Activated CD4-positive, alpha-beta T cell treated with anti-CD3 and anti-CD28 coated beads, Interleukin-10, Interleukin-2, amounts not matched to agents 100 ng/mL and 50 ng/mL, durations not matched to agents 16 hours and 8 hours (primary cell): ENCODE measurements at places on chromosomes 1 and 21.

DNA sequence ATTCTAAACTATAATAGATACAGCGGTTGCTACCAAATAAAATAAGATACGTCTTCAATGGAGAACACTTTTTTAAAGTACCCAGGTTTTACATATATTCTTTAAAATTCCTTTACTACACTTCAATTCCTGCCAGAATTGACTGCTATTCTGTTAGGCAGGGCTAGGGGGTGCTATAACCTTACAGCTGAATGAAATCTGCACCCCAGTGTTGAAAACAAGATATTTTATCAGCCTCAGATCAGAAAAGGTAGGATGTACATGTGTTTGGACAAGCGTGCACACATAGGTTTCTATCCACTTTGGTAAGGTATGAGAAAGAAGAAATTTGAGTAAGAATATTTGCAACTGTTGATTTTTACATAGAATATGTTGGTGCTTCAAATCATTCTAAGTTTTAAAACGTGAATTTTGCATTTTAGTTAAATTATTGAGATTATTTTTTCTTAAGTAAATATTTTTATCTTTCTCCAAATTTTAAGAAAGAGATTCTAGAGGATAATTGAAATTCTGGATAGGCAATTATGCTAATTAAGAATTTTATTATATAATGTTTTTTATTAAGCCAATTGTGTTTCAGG, 490.8 kb upstream of the ADGRL4 start:
- peak; percentile 35 for DNase-seq

DNA sequence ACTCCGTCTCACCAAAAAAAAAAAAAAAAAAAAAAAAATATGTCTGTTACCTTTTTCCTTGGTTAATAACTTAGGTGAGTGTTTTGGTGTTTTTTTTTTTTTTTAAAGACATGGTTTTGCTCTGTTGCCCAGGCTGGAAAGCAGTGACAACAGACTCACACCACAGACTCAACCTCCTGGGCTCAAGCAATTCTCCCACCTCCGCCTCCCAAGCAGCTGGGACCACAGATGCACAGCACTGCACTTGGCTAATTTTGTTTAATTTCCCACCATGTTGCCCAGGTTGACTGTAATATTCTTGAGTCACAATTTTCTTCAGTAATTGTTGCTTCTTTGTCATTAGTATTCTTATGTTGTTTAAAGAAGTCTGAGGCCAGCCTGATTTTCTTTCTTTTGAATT, 149.2 kb upstream of the SYT6 start:
- no peak for DNase-seq

- DNase-seq, result no peak
Measured at GRCh38 chr1:25565626-25566025, 22.2 kb downstream of the LDLRAP1 start.

GRCh38 chr1:50419192-50419906, 3.9 kb downstream of the DMRTA2 start:
- no peak for DNase-seq

- no peak for DNase-seq
Measured at GRCh38 chr1:174719194-174719593, 271.4 kb downstream of the GPR52 start.

DNA sequence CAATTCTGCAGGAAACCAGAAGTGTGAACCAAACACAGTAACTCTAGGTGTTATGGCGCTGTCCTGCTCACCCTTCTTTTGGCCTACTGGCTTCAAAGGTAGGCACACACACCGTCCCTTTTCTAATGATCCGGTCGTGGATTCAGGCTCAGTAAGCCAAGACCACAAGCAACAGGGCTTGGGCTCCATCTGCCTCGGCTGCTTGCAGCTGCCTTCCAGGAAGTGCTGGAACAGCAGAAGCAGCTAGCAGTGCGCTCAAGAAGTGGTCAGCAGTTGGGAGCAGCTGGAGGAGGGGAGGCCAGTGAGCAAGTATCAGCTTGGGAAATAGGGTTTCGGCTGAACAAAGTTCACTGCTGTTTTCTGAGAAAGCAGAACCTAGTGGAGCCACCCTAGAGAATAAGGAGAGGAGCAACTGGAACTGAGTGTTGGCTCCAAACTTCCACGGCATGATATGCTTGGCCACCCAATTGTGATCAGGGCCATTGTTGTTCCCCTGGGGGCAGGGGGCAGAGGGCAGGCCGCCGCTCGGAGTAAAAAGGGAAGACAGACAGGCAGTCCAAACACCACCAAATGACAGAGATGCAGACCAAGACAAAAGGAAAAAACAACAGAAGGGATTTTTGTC, 173.4 kb downstream of the TOMM20 start:
- peak; percentile 47 for DNase-seq

DNA sequence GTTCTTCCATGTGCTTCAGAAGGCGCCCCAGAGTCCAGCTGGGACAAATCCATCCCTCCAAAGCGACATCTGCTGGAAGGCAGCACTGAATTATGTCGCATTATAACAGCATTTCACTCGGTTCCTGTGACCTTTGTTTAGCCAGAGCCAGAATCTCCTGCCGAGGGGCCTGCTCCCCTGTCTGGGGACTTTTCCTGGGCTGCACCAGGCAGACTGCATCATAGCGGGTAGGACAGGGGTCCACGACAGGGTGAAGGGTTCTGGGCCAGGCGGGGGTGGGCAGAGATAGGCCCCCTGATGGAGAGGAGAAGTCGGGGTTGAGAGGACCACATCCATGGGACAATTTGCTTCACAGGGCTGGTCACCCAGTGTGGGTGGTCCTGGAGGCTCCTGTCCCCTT, 276.9 kb downstream of the MATN1 start:
- no peak for DNase-seq

- no peak for DNase-seq
Measured at GRCh38 chr1:231116738-231117137, 45.1 kb upstream of the TRIM67 start.

- no peak for DNase-seq
Measured at GRCh38 chr1:225532240-225532944, 104.6 kb upstream of the LBR start.

DNA sequence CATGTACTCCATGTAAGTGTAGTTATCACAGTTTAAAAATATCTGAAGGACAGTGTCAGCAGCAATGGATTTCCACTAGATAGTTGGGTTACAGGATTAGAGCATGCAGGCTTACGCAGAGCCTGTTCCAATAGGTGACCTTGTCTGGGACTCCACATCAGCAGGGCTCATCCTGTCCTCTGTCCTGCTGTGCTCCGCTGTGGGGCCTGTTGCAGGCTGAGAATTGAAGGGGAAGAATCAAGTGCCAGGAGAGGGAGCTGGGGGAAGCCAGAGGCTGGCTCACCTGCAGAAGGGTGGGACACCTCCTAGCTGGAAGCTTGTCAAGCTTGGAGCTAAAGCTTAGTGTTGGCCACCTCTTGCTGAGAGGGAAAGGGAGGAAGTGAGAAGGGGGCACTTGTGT, 62.8 kb downstream of the XCL2 start:
- DNase-seq, result no peak

DNA sequence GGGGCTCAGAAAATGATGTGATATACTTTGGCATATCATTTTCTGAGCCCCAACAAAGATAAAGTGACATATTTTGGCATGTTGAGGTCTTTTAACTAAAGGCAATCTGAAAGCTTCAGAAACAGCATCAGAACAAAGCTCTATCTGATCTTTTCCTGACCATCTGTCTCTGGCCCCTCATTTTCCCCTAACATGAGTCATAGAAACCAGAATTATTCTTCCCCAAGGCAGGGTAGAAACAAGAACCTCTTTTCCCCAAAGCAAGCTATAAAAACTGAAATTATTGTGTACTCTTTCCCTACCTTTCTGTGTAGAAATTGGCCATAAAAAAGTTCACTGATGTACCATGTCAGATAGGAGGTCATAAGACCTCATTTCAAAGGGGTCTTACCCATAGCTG, 48.7 kb upstream of the PLA2G4A start:
- no peak for DNase-seq
